ENCODE measurements at places on chromosomes 16 and 17.

DNA sequence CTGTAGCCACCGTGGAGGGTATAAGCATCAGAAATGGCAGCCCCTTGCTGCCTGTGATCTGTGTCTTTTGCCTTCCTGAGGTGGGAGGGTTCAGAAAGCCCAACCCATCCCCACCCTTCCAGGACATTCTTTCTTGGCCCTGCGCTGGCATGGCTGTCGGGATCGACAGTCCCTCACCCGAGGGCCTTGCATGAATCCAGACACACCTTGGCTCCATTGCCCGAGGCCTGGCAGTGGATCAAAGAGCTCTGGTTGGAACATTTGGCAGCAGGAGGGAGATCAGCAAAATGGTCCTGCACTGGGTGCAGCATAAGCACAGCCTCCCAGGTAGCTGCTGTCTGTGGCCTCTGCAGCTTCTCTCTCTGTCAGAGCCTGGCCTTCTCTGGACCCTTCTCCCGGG, 246.6 kb upstream of the MAF start:
- no peak for DNase-seq

DNA sequence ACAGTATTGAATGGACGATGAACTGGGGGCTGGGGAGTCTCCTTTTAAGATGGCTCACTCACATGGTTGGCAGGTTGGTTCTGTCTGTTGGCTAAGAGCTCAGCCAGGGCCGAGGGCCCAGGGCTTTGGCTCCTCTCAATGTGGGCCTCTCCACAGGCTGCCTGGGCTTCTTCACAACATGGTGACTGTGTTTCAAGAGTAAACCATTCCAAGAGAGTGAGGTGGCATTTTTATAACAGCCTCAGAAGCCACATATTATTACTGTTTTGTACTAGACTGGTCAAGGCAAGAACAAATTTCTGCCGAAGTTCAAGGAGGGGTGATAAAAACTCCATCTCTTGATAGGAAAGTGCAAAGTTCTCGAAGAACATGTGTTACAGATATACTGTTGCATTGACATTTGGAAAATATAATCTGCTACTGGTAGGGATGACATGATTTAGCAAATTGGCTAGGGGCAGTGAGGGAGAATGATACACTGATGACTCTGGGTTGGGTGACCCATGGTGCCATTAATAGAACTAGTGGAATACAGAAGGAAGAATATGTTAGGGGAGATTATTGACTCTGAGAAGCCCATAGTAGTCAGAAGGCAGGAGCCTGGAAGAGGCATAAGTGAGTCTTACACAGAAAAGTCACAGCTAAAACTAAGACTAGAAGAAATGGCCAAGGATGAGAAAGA, 13.7 kb downstream of the KRABD2 start:
- no peak for DNase-seq

GRCh38 chr17:83196973-83197880, 117.8 kb downstream of the METRNL start:
- no peak for DNase-seq

DNA sequence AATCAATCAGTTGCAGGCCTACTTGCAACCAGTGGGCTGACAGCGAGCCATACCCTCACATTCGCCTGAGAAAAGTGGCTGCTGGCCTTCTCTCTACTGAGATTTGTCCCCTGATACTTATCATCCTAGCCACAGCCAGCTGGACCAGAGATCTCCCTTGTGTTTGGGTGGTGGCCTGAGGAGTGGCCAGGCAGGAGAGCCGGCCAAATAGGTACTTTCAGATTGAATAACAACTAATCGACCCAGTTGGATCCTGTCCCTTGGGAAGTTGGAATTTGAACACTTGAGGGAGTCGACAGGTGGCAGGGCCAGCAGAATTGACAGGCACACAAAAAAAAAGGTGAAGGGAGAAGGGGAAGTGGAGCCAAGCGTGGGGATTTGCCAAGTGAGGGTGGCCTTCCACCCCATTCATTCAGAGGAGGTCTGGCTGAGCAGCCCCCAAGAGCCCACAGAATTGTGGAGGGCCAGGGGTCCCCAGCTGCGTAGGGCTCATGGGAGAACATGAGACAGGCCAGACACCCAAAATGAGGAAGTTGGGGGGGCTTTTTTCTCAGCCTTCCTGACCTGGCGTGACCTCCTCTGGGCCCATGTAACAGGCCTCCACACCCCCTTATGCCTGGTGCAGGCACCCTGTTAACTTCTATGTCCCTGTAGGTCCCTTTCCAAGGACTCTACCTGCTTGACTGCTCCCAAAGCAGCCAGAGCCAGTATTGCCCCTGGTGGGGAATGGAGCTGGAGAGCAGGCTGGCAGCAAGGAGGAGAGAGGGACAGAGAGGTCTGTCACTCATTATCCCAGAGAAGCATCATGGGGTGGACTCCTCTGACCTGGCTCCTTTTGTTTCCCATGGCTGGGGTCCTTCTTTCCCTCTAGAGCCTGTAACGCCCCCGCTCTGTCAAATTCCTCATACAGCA, 2.9 kb upstream of the RANGRF start:
- DNase-seq: no peak

- DNase-seq: peak; percentile 53
Measured at GRCh38 chr16:3654249-3654991, at the start of gene DNASE1. Gene DNASE1 (plus strand): TSS chr16:3654691. CDS start chr16:3655374, 683 bp downstream.

DNA sequence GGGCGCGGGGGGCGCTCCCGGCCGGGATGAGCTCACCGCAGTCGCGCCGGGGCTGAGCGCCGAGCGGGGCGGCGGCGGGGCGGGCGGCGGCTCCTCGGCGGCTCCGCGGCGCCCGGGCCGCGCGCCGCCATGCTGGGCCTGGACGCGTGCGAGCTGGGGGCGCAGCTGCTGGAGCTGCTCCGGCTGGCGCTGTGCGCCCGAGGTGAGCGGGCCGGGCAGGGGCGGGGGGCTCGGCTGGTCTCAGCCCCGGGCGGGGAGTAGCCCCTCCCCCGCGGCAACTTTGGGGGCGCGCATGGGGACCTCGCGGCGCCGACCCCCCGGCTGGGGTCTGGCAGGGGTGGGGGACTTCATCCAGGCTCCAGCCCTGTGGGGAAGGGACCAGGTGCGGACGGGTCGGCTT, at the start of gene ARHGDIG:
Gene ARHGDIG, plus strand, starts transcription at position 40 of the 400 bp plus-strand sequence. Its CDS starts 90 bp downstream, at position 130.
- no peak for DNase-seq

- no peak for DNase-seq
Measured at GRCh38 chr16:23960081-23960885, 124.5 kb downstream of the PRKCB start.

DNA sequence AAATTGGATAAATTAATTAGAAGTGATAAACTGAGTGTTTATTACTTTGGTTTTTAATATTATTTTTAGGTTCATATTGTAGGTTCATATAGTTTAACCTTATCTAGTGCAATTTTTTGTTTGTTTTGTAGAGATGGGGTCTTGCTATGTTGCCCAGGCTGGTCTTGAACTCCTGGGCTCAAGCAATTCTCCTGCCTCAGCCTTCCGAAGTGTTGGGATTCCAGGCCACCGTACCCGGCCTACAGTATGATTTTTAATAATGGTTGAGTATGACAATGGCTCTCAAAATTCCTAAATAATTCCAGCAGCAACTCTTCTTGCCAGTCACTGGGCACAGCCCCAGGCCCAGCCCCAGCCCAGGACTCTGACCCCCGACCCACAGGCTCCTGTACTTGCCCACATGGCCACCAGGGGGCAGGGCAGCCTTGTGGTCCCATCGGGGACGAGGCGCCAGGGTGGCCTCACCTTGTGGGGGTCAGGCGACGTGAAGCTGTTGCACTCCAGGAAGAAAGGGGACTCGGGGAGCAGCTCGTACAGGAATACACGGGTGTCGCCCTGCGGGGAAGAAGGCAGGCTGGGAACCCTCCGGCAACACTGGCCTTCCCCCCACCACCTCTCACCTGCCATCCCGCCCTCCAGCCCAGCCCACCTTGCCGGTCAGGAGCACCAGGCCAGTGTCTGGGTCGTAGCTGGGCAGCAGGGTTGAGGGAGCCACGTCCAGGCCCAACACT, 7.9 kb upstream of the PAM16 start:
- peak; percentile 37 for DNase-seq

- DNase-seq: no peak
Measured at GRCh38 chr17:17362540-17362930, 59.4 kb downstream of the NT5M start.

- no peak for DNase-seq
Measured at GRCh38 chr17:43900858-43901754, 6.2 kb downstream of the MPP2 start.

DNA sequence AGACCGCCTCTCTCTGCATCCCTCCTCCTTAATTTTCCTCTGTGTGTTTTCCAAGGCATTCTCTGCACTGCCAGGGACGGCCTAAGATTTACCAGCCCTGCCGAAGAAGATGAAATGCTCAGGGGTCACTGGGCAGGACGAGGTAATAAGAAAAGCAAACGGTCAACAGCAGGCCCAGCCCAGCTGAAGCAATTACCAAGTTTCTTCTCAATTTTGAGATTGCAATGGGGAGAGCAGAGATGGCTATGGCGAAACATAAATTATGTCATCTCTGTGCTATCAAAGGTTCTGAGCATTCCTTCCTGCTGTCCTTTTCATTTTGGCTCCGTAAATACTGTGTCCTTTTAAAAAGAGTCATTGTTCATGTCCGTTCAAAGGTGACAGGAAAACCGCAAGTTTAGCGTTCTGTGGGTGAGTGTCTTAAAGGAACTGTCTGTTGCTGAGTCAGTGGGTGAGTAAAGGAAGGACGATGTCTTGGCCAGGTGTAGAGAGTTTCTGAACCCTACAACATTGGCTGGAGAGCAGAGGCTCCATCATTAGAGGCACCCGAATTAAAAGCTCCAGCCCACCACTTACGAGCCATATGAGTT, 753.9 kb upstream of the EEF2KMT start:
- DNase-seq: no peak

Data from kidney capillary endothelial cell (primary cell).